Stimulated activated CD4-positive, alpha-beta T cell treated with anti-CD3 and anti-CD28 coated beads, Interleukin-2, amount 100 ng/mL, for 48 hours (primary cell): ENCODE measurements at places on chromosomes 2 and 18.

GRCh38 chr2:171847627-171848026 is 46.4 kb downstream of the SLC25A12 start:
- no peak for DNase-seq

DNA sequence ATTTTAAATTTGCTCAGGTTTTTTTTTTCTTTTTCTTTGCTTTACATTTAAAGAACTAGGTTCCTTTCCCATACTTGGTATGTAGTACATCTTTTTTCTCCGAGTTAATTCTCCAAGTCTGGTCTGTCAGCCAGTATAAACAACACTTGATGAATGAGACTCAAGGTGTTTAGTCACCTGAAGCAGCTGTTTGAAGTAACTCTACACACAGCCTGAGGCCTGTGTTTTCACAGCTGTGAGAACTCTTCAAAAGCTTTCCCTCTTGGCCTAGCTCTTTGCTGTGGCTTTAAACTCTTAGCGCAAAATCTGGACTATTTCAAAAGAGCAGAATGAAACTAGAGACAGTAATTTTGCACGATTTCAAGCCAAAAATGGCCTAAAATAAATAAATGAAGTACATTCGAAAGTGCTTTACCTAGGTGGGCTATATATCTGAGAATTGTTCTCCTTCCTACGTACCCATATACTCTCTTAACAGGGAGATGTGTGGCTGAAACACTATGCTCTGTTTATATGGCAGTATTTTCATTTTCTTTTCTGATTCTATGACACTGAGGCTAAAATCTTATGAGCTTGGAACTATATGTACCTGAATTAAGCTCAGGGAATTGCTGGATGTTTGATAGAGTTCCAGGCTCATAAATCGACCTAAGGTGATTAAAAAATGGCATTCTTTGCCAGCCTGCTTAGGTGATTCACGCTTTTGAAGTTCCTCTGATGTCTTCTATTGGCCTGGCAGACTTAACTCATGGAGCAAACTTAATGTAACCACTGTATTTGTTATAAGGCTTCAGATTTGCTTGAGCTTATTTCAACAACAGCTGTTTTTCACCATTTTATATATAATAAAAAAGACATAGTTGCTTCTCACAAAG is 1044.1 kb upstream of the ZEB2 start:
- DNase-seq, result no peak

- DNase-seq, result no peak
These were observed 21.1 kb upstream of the PLEK start for GRCh38 chr2:68344031-68344430.

DNA sequence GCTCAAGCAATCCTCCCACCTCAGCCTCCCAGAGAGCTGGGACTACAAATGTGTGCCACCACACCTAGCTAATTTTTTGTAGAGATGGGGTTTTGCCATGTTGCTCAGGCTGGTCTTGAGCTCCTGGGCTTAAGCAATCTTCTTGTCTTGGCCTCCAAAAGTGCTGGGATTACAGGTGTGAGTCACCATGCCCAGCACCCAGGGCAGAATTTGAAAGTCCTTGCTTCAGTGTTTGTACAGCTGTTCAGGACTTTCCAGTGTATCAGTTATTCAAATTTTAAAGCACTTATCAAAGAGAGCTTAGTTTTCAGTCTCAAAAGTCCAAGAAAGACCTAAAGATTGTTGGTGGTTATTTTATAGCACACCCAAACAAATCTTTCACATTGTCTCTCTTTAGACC is 43.6 kb upstream of the VPS54 start:
- DNase-seq, result no peak
